ENCODE measurements at places on chromosomes 4 and X.

- no peak for DNase-seq
Observed at GRCh38 chrX:3526731-3527130, 180.3 kb upstream of the MXRA5 start.

GRCh38 chr4:123443401-123444289, 47.0 kb downstream of the SPRY1 start:
- no peak for DNase-seq

GRCh38 chr4:119833611-119834010, 205.0 kb upstream of the PDE5A start:
- DNase-seq: no peak

- DNase-seq: no peak
Observed at GRCh38 chrX:38935561-38935960, 134.3 kb downstream of the MID1IP1 start.

GRCh38 chr4:154329268-154329868, 162.2 kb downstream of the DCHS2 start:
- no peak for DNase-seq

GRCh38 chrX:38095971-38096529, 89.7 kb downstream of the SYTL5 start:
- DNase-seq: no peak

GRCh38 chr4:123844374-123844773, 447.8 kb downstream of the SPRY1 start:
- DNase-seq: no peak

DNA sequence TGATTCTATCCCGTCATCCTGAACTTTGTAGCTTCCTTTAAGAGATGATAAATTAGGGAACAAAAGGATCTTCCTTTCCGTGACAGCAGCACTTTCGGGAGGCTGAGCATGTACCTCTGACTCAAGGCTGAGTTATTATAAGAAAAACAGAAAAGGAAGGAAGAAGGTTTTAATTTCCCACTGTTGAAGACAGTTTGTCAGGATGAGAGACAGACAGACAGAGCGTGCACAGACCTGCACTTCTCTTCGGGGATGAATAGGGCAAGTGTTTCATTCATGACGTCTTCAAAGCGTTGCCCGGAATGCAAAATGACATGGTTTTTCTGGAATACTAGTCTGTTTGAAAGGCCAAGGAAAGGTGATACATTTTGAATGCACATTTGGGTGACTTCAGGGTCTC, 405.3 kb upstream of the FAT1 start:
- DNase-seq: no peak
